Stimulated activated CD4-positive, alpha-beta T cell treated with anti-CD3 and anti-CD28 coated beads, Interleukin-1b, Interleukin-23, amount 100 ng/mL, for 1 hour (primary cell): ENCODE measurements at places on chromosomes 4 and X.

DNA sequence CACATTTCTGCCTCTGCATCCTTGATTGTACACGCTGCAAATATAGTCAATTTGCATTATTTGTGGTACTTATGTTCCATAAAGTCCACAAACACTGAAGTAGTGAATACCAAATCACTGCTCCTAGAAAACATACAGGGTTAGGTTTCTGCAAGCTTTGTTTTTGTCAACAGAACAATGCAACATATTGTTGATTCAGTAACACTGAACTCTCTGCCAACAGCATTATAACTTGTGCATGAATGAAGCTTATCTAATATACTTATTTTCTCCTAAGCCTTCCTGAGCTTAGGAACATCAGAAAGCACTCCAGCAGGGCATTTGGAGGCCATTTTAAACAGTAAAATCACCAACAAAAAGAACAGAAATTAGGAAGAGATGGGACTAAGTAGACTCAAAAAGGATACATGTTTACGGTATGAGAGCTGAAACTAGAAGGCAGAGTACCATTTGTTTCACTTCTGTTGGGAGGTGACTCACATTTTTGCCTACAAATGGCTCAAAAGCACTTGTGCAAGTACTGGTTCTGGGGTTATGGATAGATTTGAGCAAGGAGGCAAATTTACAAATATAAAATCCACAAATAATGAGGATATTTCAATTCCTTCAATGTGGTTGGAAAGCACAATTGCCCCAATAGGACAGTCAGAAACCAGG, 14.1 kb downstream of the COX18 start:
- no peak for DNase-seq

DNA sequence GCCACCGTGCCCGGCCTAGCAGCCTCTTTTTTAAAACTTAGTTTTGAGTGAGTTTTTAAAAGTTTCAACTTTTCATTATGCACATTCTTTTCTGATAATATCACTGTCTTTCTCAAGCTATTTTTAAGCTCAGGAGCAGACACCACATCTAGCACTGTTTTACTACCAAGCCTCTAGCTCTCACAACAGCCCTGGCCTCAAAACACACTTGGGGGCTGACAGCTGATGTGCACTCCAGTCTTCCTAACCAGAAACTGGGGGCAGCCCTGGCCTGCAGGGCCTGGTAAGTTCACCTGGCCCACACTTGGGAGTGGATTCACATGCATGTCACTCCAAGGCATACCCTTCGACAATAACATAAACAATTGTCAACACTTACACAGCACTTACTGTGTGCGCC, 34.0 kb downstream of the CENPU start:
- DNase-seq, result no peak

- DNase-seq, result no peak
Observed at GRCh38 chrX:22063284-22063683, 31.2 kb downstream of the PHEX start.

DNA sequence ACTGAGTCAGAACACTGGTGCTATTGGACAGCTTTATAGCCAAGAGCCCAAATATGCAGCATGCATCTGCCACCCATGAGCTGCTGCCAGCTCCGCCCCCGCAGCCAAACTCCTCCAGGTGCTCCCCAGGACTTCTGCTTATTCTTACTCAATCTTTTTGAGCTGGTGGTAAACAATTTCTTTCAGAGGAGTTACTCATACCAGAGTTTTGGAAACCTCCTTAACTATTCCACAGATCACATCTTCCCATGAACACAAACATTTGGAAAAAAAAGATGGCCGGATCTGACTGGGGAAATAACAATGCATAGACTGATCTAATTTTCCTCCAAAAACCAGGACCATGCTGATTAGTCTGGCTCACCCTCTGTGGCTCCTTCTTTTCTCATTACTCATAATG, 399.9 kb downstream of the GPM6A start:
- DNase-seq, result no peak

DNA sequence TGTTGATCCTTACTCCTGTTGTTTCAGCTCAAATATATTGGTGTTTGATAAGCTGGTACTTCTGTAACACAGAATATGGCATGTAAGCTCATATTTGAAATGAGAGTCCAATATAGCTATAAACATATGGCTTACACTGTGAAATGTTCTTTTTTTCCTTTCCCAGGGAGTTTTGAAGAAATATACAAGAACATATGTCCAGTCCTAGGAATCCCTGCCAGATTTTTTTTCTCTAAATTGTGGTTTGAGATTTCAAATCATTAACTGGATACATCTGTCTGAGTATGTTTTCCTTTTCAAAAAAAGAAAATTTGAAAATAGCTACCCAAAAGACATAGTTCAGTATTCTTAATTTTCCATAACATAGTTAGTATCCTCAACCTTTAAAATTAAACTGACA, 60.2 kb downstream of the HMGB2 start:
- DNase-seq, result no peak

DNA sequence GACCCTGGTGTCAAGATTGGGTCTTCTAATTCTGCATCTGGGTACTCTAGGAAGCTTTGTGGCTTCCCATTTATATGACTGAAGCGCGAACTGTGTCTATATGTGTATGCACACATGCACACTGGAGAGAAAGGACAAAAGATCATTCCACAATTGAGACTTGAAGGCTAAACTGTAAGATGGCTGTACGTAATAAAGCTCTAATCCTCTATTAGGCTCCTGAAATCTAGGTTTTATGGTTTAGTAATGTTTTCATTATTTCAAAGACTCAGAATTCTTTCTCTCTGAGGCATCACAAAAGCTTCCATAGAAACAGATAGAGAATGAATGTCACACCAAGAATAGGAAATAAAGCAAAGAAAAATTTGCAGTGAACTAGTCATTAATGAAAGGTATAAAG, 320.7 kb upstream of the FTHL17 start:
- DNase-seq, result no peak

GRCh38 chr4:138218976-138219375, 23.2 kb downstream of the SLC7A11 start:
- no peak for DNase-seq

- no peak for DNase-seq
Observed at GRCh38 chr4:186699298-186699697, 24.4 kb downstream of the FAT1 start.

- no peak for DNase-seq
Observed at GRCh38 chr4:25861951-25862410, 807 bp downstream of the SEL1L3 start.

DNA sequence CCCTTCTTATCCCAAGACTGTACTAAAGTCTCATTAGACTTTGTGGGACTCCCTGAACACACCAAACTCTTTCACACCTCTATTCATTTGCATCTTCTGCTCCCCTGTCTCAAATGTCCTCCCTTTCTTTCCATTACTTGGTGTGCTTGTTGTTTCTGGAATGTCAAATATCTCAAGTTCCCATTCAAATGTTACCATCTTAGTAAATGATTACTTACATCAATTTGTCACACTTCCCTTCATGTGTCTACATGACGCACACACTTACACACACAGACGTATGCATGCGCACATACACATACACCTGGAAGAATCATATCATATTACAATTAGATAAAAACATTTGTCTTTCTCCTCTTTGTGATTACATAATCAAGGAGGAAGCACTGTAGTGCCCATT, 210.8 kb upstream of the TEX13C start:
- DNase-seq, result no peak

DNA sequence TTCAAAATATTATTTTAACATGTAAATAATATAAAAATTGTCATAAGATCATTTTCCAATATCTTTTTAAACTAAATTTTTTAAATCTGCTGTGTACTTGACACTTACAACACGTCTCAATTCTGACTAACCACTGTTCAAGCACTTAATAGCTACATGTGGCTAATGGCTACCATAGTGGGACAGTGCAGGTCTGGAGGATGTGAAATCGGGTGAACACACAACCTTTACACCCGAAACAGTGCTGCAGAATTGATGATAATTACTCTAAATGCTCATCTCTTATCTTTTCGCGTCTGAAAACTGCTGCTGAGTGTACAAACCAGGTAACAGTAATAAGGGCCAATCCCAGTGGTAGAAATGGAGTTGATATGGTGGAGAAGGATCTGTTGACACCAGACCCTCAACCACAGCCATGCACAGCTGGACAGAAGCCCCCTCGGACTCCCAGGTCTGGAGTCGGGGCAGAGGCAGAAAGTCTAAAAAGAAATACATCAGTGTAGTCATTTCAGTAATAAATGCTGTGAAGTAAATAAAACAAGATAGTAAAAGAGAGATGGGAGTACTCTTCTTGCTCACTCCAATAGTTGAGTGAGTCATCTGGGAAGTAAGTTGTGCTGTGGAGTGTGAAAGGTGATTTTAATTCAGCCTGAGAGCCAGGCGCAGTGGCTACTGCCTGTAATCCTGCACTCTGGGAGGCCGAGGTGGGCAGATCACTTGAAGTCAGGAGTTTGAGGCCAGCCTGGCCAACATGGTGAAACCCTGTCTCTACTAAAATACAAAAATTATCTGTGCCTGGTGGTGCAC, 150.0 kb downstream of the CBR4 start:
- DNase-seq, result no peak

DNA sequence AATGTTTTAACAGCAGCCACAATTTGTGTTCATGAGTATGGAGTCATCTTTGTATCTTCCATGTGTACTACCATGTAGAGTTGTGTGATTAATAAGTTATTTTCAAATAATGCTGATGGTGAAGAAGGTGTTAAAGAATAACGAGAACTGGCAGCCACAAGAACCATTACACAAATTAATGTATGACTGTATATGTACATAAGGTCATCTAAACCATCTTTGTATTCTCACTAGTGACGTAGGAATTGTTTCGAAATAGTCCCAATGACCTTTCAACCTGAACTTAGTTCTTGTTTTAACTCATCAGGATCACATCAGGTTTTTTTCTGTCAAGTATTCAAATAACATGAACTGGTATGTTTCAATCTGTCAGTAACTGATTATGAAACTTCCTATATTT, 48.3 kb upstream of the NOCT start:
- no peak for DNase-seq

DNA sequence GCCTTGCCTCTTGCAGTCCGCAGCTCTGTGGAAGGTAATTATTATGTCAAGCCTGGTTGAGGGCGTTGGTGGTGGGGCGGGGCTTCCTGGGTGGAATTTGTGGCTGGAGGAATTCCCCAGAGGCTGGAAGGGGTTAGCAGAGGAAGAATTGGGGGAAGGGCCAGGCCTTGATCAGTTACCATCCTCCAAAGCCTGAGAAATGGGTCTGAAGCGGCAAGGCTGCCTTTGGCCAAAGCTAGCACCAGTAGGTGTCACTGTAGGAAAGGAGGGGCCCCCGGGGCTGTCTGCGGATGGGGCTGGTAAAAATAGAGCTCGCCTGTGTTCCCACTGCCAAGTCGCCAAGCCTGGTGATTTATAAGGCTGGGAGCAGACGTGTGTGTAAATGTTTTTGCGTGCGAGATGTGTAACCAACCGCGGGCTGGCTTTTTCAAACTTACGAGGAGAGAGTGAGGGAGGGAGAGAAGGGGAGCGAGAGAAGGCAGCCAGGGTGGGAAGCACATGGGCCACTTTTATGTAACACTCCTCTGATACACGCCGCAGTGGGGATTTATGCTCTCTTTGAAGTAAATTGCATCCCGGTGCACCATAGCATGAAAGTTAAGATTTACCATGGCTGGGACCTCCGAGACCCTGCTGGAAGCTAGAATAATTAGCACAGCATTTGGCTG, 367.0 kb downstream of the BCOR start:
- DNase-seq, result peak; percentile 13

DNA sequence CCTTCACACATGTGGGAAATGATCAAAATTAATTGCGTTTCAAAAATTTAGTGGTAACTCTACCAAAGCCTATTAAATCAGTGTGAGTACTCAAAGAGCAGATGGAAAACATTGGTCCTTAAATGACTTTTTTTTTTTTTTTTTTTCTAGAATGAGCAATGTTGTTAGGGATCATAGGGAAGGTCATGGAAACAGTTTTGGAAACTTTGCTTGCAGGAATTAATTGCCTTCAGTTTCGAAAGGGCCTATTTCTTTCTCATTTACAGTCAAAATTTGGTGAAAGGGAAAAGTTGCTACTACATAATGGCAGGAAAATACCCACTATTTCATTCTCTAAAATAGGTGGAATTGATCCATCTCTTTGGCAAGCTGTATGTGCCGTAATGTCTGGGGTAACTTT, 160.9 kb downstream of the RTL9 start:
- DNase-seq, result no peak

DNA sequence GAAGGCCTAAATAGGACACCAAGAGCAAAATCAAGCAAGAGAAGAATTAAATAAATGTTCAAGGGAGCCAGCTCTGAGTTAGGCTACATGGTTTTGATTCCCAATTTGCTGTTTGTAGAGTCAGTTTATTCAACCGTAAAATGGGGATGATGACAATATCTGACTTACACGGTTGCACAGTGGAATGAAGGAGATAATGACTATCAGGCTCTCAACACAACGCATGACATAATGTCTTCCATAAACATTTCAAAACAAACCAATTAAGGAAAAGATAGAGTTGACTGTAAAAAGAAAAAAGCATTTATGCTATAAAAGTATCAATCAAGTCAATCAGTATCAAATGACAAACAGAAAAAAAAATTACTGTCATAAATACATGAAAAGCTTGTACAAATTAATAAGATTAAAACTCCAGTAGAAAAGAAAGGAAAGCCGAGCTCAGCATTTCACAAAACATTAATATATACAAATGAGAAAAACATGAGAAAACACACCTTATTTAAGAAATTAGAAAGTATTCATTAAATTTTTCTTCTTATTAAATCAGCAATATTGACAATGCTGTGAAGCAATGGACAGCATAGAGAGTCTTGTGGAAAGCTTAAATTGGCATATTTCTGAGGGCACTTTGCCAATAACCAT, 179.0 kb downstream of the SCFD2 start:
- DNase-seq, result no peak

- DNase-seq, result no peak
Observed at GRCh38 chr4:73421708-73422457, 14.1 kb upstream of the AFP start.

DNA sequence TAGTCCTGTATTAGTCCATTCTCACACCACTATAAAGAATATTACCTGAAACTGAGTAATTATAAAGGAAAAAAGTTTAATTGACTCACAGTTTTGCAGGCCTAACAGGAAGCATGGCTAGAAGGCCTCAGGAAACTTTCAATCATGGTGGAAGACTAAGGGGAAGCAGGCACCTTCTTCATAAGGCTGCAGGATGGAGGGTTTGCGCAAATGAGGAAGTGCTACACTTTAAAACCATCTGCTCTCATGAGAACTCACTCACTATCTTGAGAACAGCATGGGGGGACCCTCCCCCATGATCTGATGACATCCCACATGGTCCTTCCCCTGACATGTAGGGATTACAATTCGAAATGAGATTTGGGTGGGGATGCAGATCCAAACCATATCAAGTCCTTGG, 12.1 kb upstream of the MAGEA11 start:
- no peak for DNase-seq

- no peak for DNase-seq
Observed at GRCh38 chr4:130074096-130074495, 978.1 kb downstream of the C4orf33 start.

- DNase-seq, result no peak
Observed at GRCh38 chr4:175435381-175435783, 376.7 kb downstream of the GPM6A start.
